Stimulated activated CD4-positive, alpha-beta T cell treated with anti-CD3 and anti-CD28 coated beads, Interleukin-12 subunit alpha, Interleukin-12 subunit beta, amount 100 ng/mL, for 24 hours (primary cell): ENCODE measurements at places on chromosomes 16 and 17.

- DNase-seq: peak; percentile 61
Observed at GRCh38 chr17:34420254-34420766, 57.3 kb upstream of the CCL1 start.

DNA sequence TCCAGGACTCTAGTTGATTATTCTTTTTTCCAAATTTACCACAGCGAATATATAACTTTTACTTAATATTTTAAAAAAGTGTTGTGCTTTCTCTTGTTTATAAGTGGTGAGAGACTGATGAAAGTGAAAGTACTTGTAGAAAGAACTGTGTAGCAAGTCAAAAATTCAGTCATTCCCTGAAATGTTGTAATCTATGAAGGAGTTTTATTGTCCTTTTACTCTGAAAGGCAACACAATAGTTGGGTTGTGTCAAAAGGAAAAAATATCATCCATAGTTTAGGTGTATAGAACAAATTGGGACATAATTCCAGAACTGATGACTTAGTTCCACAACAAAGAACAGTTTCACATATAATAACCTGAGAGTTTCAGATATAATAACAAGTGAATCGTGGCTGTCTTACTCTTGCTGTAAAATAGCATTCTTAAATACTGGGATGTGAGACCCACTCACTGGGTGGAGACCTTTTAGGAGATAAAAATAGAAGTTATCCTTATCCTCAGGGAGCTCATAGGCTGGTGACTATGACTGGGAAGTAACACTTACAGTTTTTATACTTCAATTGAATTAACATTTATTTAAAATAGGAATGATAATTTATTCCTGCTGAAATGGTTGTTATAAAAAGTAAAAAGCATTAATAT is 20.6 kb downstream of the CYB5B start:
- DNase-seq: no peak

GRCh38 chr16:15452246-15452855 is 18.0 kb downstream of the BMERB1 start:
- no peak for DNase-seq

GRCh38 chr16:78903843-78904242 is 696.7 kb downstream of the MAF start:
- DNase-seq: no peak

- DNase-seq: no peak
Observed at GRCh38 chr17:10192461-10192860, 5.9 kb downstream of the GAS7 start.

DNA sequence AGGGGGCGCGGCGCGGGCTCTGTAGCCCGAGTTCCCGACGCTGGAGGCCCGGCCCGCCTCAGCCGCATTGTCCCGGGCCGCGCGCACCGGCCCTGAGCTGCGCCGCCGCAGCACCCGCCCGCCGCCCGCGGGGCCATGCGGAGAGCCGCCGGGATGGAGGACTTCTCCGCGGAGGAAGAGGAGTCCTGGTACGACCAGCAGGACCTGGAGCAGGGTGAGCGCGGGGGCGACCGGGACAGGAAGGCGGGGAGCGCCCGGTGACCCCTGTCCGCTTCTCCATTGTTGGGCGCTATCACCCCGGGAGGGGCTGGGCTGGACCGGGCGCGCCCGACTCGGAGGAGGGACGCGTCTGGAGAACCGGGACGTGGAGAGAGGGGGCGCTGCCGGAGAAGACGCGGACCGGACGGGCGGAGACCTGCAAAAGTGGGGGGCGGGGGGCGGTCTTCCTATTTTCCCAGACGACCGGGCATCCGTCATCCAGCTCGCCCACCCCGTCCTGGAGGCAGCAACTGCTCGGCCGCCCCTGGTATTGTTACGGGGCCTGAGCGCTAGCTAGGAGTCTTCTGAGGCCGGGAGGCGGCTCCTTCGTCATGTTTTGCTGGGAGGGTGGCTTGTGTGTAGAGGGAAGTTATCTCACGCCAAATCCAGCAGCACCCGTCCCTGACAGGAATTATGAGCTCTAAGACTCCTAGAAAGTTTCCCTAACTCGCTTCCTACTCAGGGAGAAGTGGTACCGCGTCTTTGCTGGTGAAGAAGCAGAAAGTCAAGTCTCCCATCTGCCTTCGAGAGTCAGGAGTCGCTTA is 678 bp downstream of the CDR2L start:
- no peak for DNase-seq

GRCh38 chr17:45261577-45262515 is at the start of gene SPATA32:
SPATA32 (minus strand) TSS chr17:45262094; CDS start chr17:45262016, 78 bp downstream.
- DNase-seq: peak; percentile 55

GRCh38 chr17:50832267-50832863 is 3.0 kb upstream of the WFIKKN2 start:
- no peak for DNase-seq
